NCI-H1092 (cell line): ENCODE measurements at places on chromosomes 4 and X.

DNA sequence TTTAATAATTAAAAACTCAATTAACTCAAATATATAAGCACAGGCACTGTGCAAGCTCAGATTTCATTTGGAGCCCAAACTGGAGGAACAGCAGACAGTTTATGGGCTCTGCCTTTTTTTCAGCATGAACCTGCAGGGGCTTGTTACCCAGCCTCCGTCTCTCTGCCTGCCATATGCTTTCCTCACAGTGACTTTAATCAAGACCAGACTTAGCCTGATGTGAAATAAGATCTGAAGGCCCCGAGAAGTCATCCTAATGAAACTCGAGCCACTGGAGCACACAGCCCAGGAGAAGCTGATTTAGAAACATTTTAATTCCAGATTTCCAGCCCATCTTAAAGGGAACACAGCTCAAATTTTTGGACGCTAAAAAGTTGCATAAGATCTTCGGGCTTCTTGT is 55.6 kb downstream of the SPATA18 start:
- no peak for DNase-seq

GRCh38 chr4:152997288-152997687 is 61.2 kb downstream of the FHDC1 start:
- DNase-seq = no peak

GRCh38 chr4:109683621-109684253 is 19.5 kb downstream of the CASP6 start:
- DNase-seq = no peak

DNA sequence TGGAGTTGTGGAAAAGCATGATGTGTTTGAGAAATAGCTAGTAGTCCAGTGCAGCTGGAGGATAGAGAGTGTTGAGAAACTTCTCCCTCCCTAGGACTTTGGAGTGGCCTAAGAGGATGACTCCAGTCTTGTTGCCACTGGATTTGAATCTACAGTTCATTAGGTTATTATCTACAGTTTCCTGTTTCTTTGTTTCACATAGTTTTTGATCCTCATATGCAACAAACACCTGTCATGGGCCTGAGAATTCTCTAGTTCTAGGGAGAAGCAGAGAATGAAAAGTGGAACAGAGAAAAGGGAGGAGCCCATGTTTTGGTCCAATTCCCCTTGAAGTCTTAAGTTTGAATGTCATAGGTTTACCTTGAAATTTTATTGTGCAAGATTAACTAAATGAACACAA is 73.6 kb upstream of the TBC1D9 start:
- no peak for DNase-seq

DNA sequence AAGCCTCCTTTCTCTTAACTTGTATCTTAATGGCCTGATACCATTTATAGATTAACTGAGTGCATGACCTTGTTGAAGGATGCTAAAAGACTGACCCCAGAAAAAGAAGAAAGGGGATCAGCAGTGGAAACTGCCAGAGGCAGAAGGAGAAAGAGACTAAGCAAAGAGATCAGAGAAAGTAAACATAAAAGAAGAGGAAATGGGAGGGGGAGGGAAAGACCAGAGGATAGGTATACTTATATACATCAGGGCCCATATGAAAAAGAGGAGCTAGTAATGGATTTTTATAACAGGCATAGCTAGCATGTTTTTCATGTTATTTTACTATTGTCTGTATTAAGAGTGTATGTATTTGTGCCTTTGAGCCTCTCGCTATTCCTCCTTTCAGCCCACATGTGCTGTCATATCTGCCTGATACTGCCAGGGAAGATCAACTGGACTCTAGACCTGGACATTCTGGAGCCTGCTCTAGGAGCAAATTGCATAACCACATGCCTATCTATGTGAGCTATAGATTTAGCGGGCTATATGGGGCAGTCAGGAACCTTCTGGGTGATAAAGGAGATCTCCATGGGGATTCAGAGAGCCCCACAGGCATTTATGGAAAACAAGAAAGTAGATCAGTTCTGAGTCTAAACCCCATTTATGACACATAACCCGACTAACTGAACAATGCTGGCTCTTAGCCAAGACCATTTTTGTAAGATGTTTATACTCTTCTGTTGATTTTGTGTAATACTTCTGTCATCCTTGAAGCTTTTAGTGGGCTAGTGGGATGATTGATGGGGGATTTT is 13.4 kb upstream of the SNX12 start:
- no peak for DNase-seq

DNA sequence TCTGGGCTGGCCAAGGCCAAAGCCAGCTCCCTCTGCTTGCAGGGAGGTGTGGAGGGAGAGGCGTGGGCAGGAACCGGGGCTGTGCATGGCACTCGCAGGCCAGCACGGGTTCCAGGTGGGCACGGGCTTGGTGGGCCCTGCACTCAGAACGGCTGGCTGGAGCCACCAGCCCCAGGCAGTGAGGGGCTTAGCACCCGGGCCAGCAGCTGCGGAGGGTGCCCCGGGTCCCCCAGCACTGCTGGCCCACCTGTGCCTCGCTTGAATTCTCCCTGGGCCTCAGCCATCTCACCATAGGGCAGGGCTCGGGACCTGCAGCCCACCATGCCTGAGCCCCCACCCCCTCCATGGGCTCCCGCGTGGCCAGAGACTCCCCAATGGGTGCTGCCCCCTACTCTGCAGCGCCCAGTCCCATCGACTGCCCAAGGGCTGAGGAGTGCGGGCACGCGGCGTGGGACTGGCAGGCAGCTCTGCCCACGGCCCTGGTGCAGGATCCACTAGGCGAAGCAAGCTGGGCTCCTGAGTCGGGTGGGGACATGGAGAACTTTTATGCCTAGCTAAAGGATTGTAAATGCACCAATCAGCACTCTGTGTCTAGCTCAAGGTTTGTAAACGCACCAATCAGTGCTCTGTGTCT is 193.9 kb downstream of the LARP7 start:
- DNase-seq = no peak
